ENCODE measurements at places on chromosomes 11 and 22.
A peak's percentile ranks its signal among the peaks of the same experiment; 100 is the strongest.

GRCh38 chr11:32081901-32082300 is 9.0 kb upstream of the RCN1 start:
- no peak for DNase-seq

DNA sequence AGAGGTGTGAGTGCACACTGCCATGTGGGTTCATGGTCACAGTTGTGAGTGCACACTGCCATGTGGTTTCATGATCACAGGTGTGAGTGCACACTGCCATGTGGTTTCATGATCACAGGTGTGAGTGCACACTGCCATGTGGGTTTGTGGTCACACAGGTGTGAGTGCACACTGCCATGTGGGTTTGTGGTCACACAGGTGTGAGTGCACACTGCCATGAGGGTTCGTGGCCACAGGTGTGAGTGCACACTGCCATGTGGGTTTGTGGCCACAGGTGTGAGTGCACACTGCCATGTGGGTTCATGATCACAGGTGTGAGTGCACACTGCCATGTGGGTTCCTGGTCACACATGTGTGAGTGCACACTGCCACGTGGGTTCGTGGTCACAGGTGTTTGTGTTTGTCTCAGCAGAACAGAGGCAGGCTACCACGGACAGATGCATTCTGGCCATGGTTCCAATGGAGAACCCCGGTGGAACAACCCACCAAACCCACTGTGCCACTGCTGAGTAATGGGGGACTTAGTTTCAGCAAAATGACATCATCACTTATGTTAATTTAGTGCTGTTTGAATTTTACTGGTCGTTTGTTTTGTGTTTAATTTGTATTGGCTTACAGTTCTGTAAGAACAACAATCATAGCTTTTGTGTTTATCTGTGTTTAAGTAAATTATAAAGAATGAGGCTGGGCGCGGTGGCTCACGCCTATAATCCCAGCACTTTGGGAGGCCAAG is 57.2 kb downstream of the RPS6KA4 start:
- DNase-seq, result no peak

- peak; percentile 66 for DNase-seq
Observed at GRCh38 chr22:21102659-21103267, 57.0 kb downstream of the LRRC74B start.

DNA sequence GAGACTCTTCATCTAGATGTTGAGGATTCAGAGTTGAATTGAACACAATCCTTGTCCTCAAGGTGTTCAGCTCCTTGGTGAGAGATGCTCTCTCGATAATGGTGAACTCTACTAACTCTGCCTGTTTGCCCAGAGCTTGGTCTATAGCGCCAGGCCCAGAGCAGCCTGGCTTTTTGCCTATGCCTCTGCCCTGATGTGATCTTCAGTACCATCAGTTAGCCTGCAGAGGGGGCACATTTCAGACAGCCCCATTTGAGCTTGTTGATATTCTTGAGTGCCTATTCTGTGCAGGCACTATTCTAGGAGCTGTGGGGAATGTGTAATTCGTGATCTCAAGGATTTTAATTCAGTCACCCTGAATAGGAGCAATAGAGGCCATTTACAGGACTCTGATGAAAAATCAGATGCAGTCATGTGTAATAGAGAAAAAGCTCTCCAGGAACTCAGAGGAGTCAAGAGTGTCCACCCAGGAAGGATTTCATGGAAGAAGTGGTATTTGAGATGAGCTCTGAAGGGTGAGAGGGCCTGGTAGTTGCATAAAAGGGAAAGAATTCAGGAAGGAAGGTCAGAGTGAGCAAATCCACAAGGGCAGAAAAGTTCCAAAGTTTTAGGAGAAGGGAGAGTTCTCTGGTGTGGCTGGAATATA is 19.3 kb downstream of the GTPBP1 start:
- DNase-seq, result no peak

GRCh38 chr11:133162227-133162626 is 370.1 kb downstream of the OPCML start:
- DNase-seq, result no peak

- no peak for DNase-seq
Observed at GRCh38 chr22:18013436-18013835, 10.9 kb downstream of the MICAL3 start.

- DNase-seq, result no peak
Observed at GRCh38 chr11:10692531-10693115, 932 bp downstream of the IRAG1 start.

- DNase-seq, result no peak
Observed at GRCh38 chr11:134908583-134908982, 496.5 kb upstream of the B3GAT1 start.

GRCh38 chr22:45865561-45866125 is 111.3 kb downstream of the WNT7B start:
- no peak for DNase-seq

DNA sequence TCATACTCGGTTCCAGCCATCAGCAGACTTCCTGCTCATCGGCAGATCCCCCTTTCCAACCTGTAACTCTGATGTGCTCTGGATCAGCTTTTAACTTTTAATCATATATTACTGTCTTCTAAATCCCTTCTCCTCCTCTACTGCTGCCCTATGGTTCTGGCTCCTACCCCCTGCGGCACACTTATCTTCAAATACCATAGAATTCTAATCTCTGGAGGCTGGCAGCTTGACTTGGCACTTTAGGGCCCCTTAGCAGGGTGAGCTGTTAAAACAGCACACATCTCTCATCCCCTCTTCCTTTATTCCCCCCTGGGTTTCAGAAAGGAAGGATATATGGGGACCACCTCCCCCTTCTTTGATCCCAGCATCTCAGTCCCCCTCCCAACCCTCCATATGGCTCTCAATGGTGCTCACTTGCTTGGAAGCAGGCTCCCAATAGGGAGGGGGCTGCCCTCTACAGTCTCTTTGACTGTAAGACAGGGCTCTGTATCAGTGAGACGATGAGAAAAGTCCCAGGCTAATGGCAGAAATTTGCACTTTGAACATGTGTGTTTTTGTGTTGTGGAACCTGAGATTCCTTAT is 4.4 kb upstream of the CNTF start:
- DNase-seq, result no peak

GRCh38 chr11:120555433-120555773 is 43.9 kb downstream of the GRIK4 start:
- peak; percentile 21 for DNase-seq

DNA sequence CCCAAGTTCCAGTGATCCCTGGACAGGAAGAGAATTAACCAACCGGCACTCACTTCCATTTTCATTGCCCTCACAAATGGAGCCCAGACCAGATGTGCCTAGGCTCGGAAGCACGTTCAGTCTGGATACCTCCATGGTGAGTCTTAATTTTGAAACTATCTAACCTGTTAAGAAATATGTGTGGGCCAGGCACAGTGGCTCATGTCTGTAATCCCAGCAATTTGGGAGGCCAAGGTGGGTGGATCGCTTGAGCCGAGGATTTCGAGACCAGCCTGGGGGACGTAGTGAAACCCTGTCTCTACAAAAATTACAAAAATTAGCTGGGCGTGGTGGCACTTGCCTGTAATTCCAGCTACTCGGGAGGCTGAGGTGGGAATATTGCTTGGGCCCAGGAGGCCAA is 31.5 kb downstream of the MCAM start:
- DNase-seq, result no peak

DNA sequence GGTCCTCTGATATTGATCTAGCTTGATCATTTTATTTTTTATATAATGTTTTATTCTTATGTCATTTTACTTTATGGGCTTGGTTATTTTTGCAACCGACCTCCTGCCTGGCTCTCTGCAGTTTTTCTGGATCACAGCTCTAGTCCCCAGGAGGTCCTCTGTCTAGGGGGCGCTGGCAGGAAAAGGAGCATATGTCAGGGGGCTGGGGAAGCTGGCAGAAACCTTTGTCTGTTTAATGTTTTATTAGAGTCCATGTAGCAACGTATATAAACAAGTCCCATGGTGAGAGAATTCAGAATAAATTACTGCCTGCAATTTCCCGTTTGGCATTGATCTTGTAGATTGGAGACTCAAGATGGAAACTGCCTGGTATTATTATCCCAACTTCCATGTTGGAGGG is 133.5 kb upstream of the ZBED5 start:
- no peak for DNase-seq

DNA sequence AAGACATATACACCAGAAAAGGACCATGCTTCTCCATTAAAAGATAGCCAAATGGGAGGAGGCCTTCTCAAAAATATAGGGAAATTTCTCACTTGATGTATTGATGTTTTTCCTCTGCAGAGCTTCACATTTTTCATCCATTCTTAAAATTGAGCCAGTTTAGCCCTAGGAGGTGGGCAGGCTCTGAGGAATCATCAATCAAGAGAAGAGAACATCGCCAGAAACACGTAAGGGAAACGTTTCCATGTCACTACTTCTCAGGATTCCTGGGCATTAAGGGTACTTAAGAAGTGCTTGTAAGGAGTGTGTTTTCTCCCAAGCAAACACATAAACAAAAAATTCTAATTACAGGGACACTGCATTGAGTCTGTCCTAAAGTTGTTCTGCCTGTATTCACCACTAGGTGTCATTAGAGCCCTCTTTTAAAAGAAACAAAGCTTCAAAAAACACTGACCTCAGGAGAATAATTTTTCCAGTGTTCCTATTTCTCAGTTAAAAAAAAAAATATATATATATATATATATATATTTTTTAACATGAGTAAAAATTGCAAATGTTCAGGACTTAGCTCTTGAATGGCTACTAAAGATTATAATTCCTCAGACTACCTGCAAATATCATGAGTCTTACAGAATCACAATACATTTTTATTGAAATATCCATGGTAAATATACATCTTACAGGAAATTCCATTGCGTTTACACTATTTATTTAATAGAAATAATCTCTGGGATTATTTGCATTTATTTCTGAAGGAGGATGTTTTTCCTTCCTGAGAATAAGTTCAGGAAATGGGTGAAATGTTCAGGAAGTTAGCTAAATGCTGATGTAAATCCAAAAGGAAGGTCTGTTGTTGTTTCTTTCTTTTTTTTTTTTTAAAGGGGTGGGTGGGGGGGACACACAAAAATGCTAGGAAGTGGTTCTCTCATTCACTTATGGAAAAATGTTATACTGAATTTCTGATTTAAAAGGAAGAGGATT is 16.0 kb downstream of the FZD4 start:
- no peak for DNase-seq

DNA sequence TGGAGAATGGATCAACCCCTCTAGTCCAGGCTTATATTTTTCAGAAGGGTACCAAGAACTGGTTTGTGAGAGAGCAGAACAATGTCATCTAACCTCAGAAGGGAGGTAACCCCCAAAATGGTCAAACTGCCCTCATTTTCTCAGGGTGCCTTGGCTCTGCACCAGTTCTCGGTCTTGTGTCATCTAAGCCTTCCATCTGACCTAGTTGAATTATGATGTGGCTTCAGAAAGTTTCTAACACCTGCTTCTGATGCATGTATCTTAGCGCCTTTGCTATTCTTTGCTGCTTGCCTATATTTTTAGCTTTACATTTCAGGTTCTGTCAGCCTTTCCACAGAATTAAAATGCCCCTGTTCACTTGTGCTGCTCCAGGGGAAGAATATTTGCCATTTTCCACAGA is 91.7 kb upstream of the E2F8 start:
- DNase-seq, result no peak

DNA sequence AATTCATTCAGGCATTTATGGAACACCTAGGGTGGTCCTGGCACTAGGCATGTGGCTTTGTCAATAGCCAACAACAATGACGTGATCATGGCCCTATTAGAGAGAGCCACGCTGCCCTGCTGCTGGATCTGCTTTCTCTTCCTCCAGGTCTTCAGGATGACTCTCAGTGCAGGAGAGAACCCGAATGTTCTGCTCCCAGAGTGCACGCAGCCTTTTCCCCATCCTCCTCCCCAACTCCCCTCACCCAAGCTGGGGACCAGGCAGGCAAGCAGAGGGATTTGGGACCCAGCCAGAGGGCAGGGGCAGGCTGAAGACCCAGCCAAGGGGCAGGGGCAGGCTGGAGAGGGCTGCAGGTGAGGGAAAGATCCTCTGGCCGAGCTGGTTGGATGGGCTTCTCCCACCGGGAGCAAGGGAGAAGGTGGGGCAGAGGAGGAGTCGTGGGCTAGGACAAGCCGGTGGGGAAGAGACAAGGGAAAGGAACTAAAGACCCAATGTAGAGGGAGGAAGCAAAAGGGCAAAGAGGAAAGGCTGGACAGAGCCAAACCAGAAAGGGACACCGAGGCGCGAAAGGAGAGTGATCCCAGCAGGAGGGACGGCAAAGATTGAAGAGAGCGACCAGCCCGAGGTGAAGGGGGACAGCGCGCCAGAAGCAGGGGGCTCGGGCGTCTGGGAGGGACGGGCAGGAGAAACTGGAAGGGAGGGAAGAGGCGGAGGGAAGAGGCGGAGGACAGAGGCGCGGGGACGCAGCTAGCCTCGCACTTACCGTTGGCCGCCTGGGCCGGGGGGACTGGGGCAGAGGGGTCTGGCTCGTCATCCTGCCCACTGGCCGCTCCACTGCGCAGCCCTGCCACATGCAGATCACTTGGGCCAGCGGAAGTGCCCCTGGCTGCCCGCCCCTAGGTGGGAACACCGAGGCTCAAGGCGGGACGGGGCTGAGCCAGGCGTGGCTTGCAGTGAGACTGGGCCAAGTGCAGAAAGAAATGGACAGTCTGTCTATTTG is at the start of gene KCTD14:
Gene KCTD14 (minus strand): TSS at position 880 of the 1,000 bp plus-strand sequence. CDS start 27 bp downstream, at position 853.
- DNase-seq, result peak; percentile 80

GRCh38 chr11:19432370-19433061 is 191.8 kb upstream of the E2F8 start:
- DNase-seq, result no peak

- DNase-seq, result peak; percentile 61
Observed at GRCh38 chr22:26463101-26463661, 20.4 kb downstream of the HPS4 start.

- DNase-seq, result no peak
Observed at GRCh38 chr11:115523727-115524399, 19.6 kb upstream of the CADM1 start.

DNA sequence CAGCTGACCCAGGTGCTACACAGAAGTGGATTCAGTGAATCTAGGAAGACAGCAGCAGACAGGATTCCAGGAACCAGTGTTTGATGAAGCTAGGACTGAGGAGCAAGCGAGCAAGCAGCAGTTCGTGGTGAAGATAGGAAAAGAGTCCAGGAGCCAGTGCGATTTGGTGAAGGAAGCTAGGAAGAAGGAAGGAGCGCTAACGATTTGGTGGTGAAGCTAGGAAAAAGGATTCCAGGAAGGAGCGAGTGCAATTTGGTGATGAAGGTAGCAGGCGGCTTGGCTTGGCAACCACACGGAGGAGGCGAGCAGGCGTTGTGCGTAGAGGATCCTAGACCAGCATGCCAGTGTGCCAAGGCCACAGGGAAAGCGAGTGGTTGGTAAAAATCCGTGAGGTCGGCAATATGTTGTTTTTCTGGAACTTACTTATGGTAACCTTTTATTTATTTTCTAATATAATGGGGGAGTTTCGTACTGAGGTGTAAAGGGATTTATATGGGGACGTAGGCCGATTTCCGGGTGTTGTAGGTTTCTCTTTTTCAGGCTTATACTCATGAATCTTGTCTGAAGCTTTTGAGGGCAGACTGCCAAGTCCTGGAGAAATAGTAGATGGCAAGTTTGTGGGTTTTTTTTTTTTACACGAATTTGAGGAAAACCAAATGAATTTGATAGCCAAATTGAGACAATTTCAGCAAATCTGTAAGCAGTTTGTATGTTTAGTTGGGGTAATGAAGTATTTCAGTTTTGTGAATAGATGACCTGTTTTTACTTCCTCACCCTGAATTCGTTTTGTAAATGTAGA is 1.7 kb downstream of the MALAT1 start:
- DNase-seq, result peak; percentile 74

GRCh38 chr11:133697603-133698180 is 147.6 kb downstream of the SPATA19 start:
- DNase-seq, result no peak
